Hepatocyte (in vitro differentiated cells): ENCODE measurements at places on chromosomes 6 and 20. TPM values are rescaled to one million over a fixed set of nuclear protein-coding genes. Genes with fewer than 3 reads are reported as not detected.

DNA sequence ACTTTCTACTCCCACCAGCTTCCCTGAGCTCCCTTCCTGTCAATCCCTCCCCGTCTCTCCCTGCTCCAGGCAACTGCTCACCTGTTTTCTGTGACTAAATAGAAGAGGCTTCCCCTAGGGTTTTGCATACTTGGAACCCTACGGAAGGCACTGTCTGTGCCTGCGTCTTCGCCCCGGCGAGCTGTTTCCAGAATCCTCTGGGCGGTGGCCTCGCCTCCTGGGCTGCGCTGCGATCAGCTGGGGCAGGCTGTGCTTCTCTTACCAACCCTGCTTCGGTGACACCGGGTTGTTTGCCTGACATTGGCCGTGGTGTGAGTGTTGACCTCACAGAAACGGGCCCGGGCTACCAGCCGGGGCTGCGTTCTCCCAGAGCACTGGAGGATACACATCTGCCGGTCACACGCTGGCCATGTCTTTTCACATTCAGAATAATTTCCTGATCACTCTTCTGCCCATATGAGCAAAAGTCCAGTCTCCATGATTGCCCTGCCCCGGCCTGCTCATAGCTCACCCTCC is 29.4 kb upstream of the CCR6 start:
- H3K4me1 ChIP-seq, result no peaks in the 10 kb centered on the region
- no peaks in the 10 kb centered on the region for H3K27me3 ChIP-seq
- no peak overlapping the region for H3K4me3 ChIP-seq

Gene SLC4A11
- polyA plus RNA-seq, result 1.3 and 2.3 TPM in 2 replicates

DNA sequence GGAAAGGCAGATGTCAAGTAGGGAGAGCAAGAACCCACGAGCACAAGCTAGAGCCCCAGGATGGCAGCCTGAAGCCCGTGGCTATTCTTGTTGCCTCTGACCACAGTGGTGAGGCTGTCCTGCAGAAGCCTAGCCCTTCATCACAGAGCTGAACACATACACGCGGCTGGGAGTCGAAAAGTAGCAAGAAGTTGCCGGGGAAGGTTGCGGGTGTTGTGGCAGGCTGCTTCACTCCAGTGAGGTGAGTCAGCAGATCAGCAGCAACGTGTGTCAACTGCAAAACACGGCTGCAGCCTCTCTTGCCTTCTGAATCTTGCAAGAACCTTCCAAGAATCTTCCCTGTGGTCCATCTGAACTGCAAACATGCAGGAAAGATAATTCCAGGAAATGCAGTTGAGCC is 10.6 kb upstream of the STX16 start:
- no peaks in the 10 kb centered on the region for H3K4me1 ChIP-seq
- no peaks in the 10 kb centered on the region for H3K36me3 ChIP-seq
- no peaks in the 10 kb centered on the region for H3K27me3 ChIP-seq
- no peak overlapping the region for H3K27ac ChIP-seq

DNA sequence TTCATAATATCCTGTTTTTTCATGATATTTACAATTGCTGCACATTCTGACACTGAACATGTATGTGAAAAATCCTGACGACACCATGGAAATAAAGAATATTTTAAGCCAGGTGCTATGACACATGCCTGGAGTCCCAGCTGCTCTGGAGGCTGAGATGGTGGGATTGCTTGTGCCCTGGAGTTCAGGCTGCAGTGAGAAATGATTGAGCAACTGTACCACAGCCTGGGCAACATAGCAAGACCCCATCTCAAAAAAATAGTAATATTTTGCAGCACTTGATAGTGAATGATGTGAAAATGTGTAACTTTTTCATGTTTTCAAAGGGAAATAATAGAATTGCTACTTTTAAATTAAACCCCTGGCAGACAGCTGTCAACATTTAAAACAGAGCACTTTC is 137.1 kb downstream of the ADGRG6 start:
- H3K4me3 ChIP-seq, result no peak overlapping the region
- no peak for DNase-seq
- no peaks in the 10 kb centered on the region for H3K36me3 ChIP-seq
- H3K4me1 ChIP-seq, result peaks cover 2% of the 10 kb centered on the region
- no peak overlapping the region for H3K27ac ChIP-seq

Gene CASS4
- polyA plus RNA-seq, result 0.50 TPM in 1 of 2 replicates, not detected in the other

- H3K4me1 ChIP-seq, result no peaks in the 10 kb centered on the region
- H3K27me3 ChIP-seq, result no peaks in the 10 kb centered on the region
- DNase-seq, result no peak
- no peak overlapping the region for H3K4me3 ChIP-seq
- no peaks in the 10 kb centered on the region for H3K36me3 ChIP-seq
Observed at GRCh38 chr6:99471638-99472037, 43.6 kb downstream of the USP45 start.

Gene TRIM31
- polyA plus RNA-seq, result 5.0 and 10.1 TPM in 2 replicates

Gene ZC2HC1B
- not detected in 2 replicates for polyA plus RNA-seq

GRCh38 chr6:33211136-33211535 is 2.8 kb downstream of the RING1 start:
- peaks cover 5% of the 10 kb centered on the region for H3K27me3 ChIP-seq
- H3K36me3 ChIP-seq, result no peaks in the 10 kb centered on the region
- DNase-seq, result no peak
- no peak overlapping the region for H3K4me3 ChIP-seq

- no peaks in the 10 kb centered on the region for H3K36me3 ChIP-seq
- peak within 1 kb of the TSS; percentile 60 for H3K4me3 ChIP-seq
- no peak within 1 kb of the TSS for H3K27ac ChIP-seq
- peaks cover 68% of the 10 kb centered on the region for H3K27me3 ChIP-seq
- peak; percentile 88 for DNase-seq
Observed at GRCh38 chr20:51022803-51023616, at the start of gene KCNG1. Gene KCNG1 (minus strand): TSS chr20:51023107. CDS start chr20:51010338, 12,769 bp downstream.

DNA sequence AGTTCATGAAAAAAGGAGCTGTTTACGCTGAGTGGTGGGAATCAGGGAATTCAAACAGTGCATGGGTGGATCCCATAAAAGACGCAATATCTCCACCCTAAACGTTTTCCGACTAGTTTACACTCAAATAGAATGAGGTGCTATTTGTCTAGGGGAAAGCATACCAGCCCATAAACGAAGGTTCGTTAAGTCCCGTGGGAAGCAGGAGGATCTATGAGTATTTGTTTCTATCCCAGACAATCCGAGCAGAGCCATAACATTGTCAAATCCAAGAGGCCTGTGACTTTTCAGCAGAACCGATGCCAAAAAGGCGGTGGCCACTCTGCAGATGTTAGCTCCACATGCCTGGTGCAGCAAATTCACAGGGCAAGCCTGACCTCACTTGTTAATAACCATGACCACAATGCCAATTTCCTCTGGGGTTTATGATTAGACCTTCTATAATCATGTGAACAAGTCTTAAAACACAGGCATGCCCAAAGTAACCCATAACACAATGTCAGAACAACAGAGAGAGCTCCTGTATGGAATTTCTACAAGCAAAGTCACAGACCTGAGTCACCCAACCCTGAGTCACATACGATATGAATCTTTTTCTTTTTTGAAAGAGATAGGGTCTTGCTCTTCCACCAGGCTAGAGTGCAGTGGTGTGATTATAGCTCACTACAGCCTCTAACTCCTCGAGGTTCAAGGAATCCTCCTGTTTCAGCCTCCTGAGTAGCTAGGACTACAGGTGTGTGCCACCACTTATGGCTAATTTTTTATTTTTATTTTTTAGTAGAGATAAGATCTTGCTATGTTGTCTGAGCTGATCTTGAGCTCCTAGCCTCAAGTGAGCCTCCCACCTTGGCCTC is 123.3 kb downstream of the KIF13A start:
- H3K4me3 ChIP-seq, result no peak overlapping the region
- H3K36me3 ChIP-seq, result no peaks in the 10 kb centered on the region
- no peaks in the 10 kb centered on the region for H3K27me3 ChIP-seq
- H3K4me1 ChIP-seq, result peaks cover 21% of the 10 kb centered on the region

Gene PAK5
- polyA plus RNA-seq, result 0.56 and 0.80 TPM in 2 replicates

Gene BLOC1S5
- 9.9 and 16.8 TPM in 2 replicates for polyA plus RNA-seq

GRCh38 chr6:150079604-150080003 is 10.7 kb upstream of the ULBP3 start:
- no peaks in the 10 kb centered on the region for H3K4me1 ChIP-seq
- DNase-seq, result no peak
- H3K36me3 ChIP-seq, result no peaks in the 10 kb centered on the region
- peaks cover 11% of the 10 kb centered on the region for H3K27me3 ChIP-seq
- no peak overlapping the region for H3K27ac ChIP-seq

DNA sequence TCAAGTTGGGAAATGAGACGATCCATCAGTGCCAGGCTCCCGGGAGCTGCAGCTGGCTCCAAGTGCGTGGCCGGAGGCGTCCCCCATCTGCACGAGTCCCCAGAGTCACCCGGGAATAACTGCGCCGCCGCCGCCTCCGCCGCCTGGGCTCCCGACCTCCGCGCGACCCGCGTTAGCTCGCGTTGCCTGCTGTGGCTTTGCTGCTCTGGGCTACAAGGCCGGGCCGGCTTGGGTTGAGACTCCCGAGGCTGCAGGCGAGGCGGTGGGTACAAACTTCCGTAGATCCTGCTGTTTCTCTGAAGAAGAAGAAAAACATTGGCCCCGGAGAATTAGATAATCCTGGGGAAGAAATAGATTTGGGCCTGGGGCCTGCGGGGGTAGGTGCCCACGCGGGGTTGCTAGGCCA is 7.4 kb upstream of the LAMP5 start:
- no peaks in the 10 kb centered on the region for H3K36me3 ChIP-seq
- no peak for DNase-seq
- peaks cover 96% of the 10 kb centered on the region for H3K27me3 ChIP-seq
- H3K4me1 ChIP-seq, result no peaks in the 10 kb centered on the region
- H3K27ac ChIP-seq, result no peak overlapping the region
- no peak overlapping the region for H3K4me3 ChIP-seq

Gene CRISP3
- polyA plus RNA-seq, result not detected in 2 replicates

GRCh38 chr20:51299413-51299812 is 243.1 kb downstream of the NFATC2 start:
- no peaks in the 10 kb centered on the region for H3K4me1 ChIP-seq
- H3K4me3 ChIP-seq, result no peak overlapping the region
- no peak for DNase-seq
- no peak overlapping the region for H3K27ac ChIP-seq

DNA sequence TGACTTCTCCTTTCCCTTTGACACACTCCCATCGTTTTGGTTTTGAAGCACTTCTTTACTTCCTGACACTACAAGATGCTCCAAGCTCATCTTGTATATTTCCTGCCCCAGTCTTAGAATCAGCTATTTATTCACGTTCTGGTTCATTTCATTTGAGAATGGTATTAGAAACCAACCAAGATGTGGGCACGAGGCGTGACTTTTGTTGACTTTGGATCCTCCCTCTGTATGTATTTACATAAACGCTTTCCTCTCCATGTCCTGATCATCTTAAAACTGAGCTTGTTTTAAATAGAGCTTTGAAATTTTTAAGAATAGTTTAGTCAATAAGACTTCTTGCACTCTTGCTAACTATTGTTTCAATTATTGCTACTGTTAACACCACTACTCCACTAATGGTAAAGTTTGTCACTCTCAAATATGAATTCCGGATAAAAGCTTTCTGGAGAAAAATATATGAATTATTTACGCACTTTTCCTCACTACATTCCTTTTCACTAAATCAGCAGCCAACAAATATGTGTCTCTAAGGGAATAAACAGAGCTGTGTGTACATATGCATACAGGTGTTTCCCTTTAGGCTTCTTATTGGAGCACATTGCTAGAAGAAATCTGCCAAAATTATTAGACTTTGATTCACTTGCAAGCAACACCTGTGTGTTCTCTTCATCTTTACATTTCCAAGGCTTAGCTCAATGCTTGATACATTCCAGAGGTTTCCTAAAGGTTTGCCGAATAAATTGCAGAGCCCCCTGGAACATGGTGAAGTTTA is 77.3 kb upstream of the TMEM244 start:
- no peaks in the 10 kb centered on the region for H3K27me3 ChIP-seq
- no peaks in the 10 kb centered on the region for H3K36me3 ChIP-seq
- no peak for DNase-seq
- no peak overlapping the region for H3K27ac ChIP-seq
- H3K4me1 ChIP-seq, result no peaks in the 10 kb centered on the region
- no peak overlapping the region for H3K4me3 ChIP-seq

GRCh38 chr20:20993372-20993771 is 112.8 kb downstream of the LINC00237 start:
- no peaks in the 10 kb centered on the region for H3K36me3 ChIP-seq
- no peaks in the 10 kb centered on the region for H3K27me3 ChIP-seq
- no peak overlapping the region for H3K27ac ChIP-seq
- no peak overlapping the region for H3K4me3 ChIP-seq

DNA sequence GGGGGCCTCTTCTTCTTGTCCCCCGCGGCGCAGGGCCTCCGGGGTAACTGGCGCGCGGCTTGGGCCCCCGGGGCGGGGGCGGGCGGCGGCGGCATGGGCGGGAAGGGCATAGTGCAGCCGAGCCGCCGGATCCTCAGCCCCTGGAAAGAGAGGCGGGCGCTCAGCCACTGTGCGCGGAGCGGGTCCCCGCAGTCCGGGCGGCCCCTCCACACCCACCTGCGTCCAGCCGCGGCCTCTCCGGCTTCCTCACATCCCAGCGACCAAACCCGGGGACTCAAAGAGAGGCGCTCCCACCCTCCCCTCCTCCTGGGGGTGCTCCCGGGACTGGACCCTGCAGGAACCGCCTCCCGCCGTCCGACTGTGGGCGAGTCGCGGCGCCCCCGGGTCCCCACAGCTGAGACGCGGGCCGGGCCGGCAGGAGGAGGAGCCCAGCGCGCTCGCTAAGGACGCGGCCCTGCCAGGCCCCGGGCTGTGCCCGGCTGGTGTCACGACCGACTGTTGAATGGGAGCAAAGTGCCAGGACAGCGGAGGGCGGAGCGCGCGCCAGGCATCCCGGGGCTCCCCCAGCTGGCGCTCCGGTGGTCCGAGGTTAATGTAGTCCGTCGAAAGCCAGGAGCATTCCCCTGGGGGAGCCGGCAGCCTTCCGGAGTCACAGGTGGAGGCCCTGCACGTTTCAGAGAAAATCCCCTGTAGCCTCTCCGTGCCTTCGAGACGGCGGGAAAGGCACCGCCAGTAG is at the start of gene PRR18:
Gene PRR18, minus strand, starts transcription at position 360 of the 736 bp plus-strand sequence. Its CDS starts 250 bp downstream, at position 110.
- peak; percentile 36 for DNase-seq
- peak within 1 kb of the TSS; percentile 52 for H3K4me3 ChIP-seq
- no peak within 1 kb of the TSS for H3K27ac ChIP-seq
- H3K36me3 ChIP-seq, result no peaks in the 10 kb centered on the region
- H3K27me3 ChIP-seq, result peaks cover 64% of the 10 kb centered on the region

DNA sequence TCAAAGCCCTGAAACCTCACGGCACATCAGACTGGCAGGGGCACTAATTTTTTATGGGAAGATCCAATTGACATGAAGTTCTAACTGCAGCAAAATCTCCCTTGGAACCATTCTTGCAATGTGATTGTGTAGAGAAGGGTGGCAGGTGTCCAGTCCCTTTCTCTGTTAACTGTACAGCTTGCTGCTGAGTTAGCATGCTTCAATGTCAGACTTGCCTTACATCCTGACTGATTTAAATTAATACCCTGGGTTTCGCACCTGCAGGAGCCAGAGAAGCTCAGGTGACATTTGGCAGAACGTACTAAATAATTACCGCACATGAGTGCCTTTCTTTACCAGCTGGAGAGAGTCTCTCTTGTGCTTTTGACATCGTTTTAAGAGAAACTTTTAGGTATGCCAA is 123.0 kb downstream of the DOK5 start:
- no peak for DNase-seq
- H3K36me3 ChIP-seq, result no peaks in the 10 kb centered on the region
- H3K4me3 ChIP-seq, result no peak overlapping the region
- H3K27me3 ChIP-seq, result no peaks in the 10 kb centered on the region
- no peak overlapping the region for H3K27ac ChIP-seq
- no peaks in the 10 kb centered on the region for H3K4me1 ChIP-seq

Gene MAP1LC3A
- 77.1 and 81.8 TPM in 2 replicates for polyA plus RNA-seq
